Stimulated activated CD4-positive, alpha-beta T cell treated with anti-CD3 and anti-CD28 coated beads, Interleukin-4, amount 100 ng/mL, for 24 hours (primary cell): ENCODE measurements at places on chromosomes 4 and X.

DNA sequence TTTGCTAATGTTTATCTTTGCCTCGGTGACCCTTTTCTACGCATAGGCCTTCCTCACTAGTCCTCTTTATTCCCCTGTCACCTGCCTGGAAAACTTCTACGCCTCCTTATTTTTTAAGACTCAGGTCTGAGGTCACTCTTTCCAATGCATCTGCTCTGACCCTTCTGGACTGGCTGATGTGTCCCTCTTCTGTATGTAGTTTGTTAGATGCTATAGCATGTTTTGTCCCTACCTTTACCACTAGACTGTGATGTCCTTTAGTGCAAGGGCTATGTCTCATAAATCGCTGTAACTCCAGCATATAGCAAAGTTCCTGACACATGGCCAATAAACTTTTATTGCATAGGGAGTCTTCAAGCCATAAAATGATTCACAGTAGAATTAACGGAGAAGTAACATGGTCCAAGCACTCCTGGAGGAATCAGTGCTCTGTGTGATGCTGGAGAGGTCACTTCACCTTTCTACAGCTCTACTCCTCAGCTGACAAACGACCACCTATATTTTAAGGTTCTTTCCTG is 872.5 kb upstream of the SLIT2 start:
- no peak for DNase-seq

- no peak for DNase-seq
Observed at GRCh38 chr4:129043523-129043922, 49.8 kb downstream of the SCLT1 start.

DNA sequence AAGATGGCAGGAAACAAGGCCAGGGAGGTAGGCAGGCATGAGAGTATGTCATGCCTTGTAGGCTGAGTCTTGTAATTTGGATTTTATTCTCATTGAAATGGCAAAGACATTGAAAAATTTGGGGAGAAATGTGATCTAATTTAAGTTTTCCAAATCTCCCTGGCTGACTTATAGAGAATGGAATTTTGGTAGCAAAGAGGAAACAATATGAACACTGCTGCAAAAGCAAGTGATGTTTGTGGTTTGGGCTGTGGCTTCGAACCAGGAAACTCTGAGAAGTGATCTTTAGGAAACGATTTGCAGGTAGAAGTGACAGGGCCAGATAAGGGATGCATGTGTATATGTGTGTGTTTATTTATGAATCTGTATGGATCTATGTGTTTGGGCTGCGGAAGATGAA is 35.6 kb downstream of the ARSJ start:
- no peak for DNase-seq

DNA sequence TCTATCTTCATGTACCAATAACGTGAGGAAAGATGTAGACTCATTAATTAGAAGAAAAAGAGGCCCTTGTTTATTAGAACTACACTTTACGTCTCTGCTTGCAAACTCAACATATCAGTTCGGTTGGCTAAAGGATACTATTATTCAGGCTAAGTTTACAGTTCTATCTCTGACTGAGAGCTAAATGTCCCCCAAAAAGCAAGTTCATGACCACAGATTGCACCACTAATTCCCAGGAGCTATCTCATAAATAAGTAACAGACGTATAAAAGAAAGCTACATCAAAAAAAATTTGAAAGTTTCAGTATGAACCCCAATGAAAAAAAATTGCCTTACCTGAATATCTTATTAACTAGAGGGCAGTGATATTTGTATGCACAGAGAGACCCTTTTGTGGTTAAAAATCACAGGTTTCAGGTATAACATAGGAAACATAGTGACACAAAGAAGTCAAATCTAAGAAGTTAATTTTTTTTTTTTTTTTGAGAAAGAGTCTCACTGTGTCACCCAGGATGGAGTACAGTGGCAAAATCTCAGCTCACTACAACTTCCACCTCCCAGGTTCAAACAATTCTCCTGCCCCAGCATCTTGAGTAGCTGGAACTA is 128.9 kb downstream of the MAB21L2 start:
- no peak for DNase-seq

GRCh38 chrX:17170973-17171372 is 204.0 kb upstream of the NHS start:
- DNase-seq = no peak

DNA sequence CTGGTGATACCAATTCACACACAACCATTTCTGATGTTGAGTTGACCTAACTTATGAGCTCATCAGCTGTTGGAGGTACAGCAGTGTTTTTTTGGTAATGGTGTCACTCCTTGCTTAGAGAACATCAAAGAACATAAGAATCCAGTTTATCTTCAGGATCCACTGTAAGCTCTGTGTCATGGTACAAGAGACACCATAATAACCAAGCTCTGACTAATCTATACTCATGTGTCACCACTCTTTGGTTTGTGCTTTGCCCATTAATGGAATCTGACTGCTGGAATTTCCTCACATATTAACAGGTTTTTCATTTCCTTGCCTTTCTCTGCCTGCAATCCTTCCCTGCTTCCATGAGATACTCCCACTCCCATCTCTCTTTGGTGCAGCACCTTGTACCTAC is 735.1 kb upstream of the LCORL start:
- no peak for DNase-seq

DNA sequence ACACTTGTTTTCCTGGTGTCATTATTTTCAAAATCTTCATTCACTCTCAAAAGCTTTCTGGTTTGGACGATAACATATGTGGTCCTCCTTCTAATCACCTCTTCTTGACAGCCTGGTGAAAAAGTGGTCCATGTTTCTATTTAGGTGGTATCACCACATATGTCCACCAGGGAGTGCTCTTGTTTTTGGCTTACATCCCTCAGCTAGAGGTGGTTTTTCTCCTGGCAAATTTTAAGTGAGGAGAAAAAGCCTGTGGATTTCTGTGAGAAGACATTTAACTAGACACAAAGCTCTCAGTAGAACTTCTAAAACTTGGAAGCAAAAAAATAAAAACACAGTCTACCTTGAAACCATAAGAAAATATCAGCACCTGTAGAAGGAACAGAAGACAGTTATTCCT is 58.0 kb upstream of the FRMPD4 start:
- DNase-seq = no peak

DNA sequence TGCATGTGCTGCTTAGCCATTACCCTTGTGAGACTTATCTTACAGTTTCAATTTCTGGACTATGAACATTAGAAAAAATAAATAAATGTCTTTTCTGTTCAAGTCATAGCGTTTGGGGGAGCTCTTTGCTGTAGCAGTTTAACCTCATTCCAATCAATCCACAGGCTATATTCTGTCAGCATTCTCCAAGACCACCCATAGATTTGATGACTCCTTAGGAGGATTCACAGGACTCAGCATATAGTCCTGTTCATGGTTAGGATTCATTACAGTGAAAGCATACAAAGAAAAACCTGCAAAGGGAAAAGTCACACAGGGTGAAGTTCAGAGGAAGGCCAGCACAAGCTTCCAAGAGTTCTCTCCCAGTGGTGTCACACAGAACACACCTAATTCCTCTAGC is 180.5 kb downstream of the ADAMTS3 start:
- no peak for DNase-seq

GRCh38 chr4:36267486-36268268 is 13.7 kb upstream of the DTHD1 start:
- no peak for DNase-seq
